ENCODE measurements at places on chromosomes 12 and 14.

- DNase-seq: no peak
These were observed 3.6 kb upstream of the WSB2 start for GRCh38 chr12:118064608-118065007.

DNA sequence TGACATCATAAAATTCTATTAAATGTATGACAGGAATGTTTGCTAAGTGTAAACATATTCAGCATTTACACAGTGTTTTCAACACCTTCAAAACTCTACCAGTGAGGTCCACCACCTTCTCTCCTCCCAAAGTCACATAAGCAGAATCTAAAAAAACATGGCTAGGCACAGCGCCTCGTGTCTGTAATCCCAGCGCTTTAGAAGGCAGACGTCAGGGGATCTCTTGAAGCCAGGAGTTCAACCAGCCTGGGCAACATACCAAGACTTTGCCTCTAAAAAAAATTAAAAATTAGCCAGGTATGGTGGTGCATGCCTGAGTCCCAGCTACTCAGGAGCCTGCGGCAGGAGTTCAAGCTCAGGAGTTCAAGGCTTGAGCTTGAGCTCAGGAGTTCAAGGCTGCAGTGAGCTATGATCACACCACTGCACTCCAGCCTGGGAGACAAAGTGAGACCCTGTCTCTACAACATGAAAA, 30.0 kb downstream of the NUMB start:
- DNase-seq: no peak

GRCh38 chr12:47350062-47350408, 270.3 kb upstream of the AMIGO2 start:
- DNase-seq: no peak

DNA sequence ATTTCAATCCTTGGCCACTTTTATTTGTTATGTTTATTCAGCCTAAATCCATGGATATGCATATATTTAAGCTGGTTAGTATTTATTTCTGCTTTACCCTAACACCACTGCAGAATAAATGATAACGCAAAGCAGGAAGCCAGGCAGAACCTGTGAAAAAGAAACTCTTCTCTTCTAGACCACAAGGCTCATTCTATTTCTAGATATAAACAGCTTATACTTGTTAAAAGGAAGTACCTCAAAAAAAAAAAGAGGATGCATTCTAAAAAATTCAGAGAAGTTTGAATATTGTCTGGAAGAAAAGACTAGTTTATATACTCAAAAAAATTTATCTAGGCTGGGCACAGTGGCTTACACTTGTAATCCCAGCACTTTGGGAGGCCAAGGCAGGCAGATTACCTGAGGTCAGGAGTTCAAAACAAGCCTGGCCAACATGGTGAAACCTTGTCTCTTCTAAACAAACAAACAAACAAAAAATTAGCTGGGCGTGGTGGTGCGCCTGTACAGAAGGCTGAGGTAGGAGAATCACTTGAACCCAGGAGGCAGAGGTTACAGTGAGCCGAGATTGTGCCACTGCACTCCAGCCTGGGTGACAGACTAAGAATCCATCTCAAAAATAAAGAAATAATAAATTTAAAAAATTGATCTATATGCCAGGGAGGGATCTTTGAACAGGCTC, 55.8 kb downstream of the GALNT4 start:
- no peak for DNase-seq

DNA sequence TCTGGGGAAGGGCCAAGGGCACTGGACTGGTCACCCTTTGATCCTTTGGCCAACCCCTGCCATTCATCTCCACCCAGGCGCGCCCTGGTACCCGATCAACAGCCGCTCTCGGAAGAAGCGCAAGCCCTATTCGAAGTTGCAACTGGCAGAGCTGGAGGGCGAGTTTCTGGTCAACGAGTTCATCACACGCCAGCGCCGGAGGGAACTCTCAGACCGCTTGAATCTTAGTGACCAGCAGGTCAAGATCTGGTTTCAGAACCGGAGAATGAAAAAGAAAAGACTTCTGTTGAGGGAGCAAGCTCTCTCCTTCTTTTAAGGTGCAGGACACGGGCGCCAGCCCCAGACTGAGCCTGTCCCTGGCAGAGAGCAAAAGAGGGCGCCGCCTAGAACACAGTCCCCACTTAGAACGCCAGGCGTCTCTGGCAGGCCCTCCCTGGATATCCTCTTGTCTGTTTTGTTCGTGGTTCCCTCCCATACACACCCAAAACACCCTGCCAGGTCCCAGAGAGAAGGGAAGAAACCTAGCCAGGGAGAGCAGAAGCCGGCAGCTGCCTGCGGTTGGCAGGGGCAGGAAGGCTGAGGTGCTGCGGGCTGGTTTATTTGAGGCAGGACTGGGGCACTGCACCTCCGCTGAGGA, 1.7 kb downstream of the HOXC12 start:
- DNase-seq: no peak

DNA sequence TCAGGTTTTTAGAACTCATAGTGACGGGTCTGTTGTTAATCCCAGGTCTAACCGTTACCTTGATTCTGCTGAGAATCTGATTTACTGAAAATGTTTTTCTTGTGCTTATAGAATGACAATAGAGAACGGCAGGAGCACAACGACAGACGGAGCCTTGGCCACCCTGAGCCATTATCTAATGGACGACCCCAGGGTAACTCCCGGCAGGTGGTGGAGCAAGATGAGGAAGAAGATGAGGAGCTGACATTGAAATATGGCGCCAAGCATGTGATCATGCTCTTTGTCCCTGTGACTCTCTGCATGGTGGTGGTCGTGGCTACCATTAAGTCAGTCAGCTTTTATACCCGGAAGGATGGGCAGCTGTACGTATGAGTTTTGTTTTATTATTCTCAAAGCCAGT, 34.4 kb downstream of the PSEN1 start:
- no peak for DNase-seq

DNA sequence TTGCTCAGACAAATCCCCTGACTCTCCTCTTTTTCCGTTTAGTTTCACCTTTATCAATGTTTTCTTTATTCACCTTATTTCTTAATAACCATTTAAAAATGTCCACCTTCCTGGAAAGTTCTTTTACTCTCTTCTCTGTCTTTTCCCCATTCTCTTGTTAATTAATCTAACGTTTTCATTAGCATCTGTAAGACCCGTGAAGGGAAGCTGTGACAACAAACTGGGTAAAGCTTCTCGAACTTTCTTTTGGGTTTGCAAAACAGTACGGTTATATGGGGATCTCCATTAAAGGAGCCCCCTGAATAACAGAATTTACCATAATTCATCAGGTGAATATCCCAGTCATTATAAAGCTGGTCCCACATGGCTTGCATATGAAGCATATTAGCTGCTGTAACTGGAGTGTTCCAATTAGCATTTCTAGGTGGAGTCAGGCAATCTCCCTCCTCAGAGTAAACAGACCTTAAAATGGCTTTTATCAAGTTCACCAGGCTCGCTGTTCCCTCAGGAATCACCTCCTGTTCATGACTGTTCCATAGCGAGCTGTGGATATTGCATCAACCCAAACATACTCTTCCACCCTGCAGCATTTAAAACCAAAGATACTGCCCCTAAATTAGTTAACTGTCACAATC, 42.4 kb downstream of the TMEM30B start:
- no peak for DNase-seq

GRCh38 chr14:54109521-54110120, 153.0 kb upstream of the BMP4 start:
- DNase-seq: no peak

- no peak for DNase-seq
These were observed 117.0 kb downstream of the SMOC1 start for GRCh38 chr14:69996216-69996615.

GRCh38 chr14:68628605-68629310, 164.1 kb downstream of the ZFP36L1 start:
- no peak for DNase-seq

DNA sequence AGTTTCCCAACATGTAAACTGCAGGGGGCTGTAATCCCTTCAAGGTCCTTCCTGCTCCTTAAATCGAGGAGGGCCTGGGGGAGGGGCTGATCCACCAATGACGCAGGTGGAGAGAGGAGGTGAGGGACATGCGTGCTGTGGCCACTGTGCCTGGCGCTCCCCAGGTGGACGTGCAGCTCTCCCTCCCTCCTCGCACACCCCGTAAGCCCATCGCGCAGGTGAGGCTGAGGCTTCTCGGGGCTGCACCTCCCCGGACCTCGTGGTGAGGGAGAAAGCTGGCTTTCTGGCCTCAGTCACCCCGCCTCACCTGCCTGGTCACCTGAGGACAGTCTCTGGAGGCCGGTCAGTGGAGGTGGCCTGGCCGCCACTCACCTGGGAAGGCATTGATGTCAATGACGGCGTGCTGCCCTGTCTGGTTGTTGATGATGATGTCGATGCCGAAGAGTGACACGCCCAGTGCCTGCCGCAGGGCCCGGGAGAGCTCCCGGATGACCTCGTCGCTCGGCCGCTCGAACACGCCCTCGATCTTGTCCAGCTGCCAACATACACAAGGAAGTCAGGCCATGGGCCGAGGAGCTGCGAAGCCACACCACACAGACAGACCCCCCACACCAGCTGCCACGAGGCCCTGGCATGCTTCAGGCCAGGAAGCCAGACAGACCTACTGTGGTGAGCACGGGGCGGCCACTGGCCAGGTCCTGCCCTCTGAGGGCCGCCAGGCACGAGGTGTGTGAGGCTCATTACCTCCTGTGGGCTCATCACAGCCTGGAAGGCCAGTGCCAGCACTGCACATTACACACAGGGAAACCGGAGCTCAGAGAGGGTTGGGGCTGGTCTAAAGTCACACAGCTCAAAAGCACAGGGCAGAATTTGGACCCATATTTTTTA, 23.3 kb downstream of the CHGA start:
- no peak for DNase-seq

DNA sequence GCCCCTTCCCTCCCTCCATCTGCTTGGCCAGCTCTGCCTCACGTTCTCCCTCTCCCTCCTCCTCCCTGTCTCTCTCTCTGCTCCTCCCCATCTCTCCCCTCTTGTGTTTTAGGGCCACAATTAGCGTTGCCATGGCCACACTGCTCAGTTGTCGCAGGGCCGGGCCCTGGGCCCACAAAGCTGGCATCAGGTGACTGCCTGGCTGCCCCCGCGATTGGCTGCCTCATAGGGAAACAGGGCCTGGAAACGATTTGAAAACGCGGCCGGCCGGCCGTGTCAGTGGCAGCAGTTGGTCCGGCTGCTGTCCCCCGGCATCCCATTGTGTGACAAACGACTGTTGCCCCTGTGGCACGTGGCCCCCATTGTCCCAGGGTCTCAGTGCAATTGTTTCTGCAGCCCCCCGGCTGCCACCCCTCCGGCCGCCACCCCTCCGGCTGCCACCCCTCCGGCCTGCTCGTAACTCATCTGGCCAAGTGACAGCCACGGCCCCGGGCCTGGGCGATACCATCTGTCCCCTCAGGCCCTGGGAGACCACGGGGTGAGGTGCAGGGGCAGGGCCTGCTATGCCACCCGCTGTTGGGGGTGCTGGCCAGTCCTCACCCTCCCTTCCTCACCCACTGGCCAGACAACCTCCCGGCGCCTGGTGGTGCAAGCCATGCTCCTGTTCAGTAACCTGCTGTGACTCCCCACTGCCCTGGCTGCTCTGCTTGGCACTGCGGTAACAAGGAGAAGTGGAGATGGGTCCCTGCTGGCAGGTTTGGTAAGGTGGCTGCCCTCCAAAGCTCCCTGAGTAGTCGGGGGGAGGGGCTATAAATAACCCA, 17.4 kb downstream of the FOXN4 start:
- DNase-seq: peak; percentile 93

DNA sequence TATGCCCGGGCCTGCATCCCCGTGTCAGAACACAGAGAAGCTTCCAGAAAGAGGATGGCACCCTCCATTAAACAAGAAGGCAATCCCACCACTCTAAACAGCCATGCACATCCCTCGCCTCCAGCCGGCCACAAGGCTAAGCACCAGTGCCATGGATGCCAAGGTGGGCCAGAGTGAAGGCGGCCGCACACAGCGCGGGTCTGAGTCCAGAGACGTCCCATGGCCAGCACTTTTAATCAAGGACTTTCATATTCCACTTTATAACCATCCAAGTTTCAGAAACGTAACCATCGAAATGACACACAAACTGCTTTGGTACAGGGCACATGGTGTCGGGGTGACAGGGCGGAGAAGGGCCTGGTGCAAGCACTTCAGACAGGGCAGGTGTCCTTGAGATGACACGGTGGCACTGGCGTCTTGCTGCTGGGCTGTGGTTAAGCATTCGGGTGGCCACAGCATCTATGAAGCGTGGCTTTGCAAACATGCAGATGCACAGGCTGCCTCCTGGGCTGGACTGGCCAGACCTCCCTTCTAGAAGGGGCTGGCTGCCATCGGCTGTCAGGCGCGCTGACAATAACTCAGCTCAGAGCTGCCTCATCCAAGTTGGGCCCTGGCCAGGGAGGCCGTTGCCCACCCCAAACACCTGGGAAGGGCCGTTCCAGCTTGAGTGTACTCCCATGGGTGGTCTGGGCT, 117.2 kb downstream of the RFLNA start:
- no peak for DNase-seq

DNA sequence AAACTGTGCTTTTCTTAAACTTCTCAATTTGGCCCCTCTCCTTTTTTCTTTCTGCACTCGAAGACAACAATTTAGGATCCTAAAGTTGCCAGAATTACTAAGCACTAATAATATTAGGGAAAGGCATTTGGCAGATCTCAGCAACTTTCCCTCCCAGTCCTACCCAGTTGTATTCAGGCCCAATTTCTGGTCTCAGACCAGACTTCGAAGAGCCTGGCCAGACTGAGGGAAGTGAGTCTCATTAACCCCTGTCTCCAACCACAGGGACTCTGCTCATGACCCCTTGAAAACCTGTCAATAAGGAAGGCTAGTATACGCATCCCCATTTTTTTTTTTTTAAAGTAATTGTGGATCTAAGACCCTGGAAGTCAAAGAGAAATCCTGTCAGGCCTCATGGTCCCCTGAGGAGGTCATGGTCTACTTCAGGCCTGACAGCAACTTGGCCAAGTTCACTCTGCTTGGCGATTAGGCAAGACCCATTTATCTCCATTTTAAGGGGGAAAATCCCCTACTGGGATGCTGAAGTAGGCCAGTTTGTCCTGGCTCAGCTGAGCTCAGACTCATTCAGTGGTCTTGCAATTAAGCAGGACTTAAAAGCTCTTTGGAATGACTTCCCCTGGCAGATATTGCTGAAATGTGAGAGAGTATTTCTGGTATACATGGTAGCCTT, 521.0 kb downstream of the FUT8 start:
- DNase-seq: peak; percentile 15

- peak; percentile 54 for DNase-seq
These were observed 8.5 kb downstream of the KLHL33 start for GRCh38 chr14:20427231-20428009.

DNA sequence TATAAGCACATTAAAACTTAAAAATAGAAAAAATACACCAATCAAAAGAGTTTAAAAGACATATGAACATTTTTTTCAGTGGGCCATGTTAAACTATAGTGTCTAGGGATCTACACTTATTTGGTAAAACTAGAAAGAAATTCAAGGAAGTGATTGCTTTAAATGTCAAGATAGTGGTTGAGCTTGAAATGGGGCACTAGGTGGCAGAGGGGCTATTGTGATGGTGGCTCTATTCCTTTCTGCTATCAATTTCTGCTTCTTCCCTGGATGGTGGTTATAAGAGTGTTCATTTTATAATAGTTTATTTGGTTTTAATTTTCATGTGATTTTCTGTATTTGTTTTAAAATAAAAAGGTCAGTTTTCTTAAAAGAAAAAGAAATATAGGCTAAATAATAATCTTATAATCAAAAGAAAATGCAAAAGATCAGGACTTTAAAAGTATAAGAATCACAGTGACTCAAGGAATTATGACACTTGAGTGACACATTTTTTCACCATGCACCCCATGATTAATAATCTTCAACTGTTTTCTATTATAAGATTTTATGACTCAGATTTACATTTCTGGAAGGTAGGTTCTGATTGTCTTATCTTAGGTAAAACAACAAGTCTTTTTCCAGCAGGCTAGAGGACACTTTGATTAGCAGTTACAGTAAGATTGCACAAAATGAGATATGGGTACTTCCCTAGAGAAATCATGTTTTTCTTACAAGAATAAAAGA, 137.5 kb downstream of the FSCB start:
- no peak for DNase-seq

Measured in Ammon's horn (tissue), 1 donor.